CD4-positive, alpha-beta T cell treated with Interferon alpha-2 for 1 hour (primary cell): ENCODE measurements at places on chromosomes 7 and 10.

GRCh38 chr10:123721441-123722049, 55.4 kb downstream of the GPR26 start:
- no peak for DNase-seq

GRCh38 chr7:18703685-18704084, 208.1 kb downstream of the HDAC9 start:
- no peak for DNase-seq

GRCh38 chr10:117175901-117176534, 21.3 kb upstream of the KCNK18 start:
- peak; percentile 72 for DNase-seq

DNA sequence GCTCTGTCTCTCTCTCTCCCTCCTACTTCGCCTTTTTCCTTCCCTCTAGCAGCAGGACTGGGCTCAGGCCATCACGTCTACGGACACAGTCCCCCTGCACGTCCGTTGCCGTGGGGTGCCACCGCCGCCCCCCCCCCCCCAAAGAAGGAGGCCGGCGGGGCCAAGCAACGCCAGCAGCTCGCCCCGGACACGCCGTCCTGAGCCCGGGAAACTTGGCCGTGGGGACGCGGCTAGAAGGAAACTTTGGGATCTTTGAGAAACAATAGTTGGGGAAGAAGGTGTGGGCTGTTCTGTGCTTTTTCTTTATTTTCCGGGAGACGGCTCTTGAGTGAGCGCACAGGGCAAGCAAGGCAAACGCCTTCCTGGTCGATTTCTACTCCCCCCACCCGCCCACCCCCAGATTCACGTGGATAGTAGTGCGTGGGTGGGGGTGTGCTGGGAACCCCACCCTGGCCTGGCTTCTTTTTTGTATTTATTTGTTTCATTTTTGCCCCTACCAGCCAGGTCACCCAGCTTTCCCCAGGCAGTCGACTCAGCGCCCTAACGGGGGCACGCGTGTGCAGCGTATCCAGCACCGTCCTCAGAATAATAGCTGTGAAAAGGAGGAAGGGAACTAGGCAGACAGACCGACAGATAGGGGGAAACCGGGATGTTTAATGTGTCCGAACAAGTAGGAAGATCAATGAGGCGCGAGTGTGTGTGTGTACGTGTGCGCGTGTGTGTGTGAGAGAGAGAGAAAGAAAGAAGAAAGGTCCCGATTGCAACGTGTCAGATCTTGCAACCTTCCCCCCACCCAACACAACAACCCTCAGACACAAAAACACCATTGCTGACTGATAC, 1.4 kb downstream of the MXI1 start:
- peak; percentile 50 for DNase-seq

GRCh38 chr7:47149208-47149839, 432.6 kb downstream of the TNS3 start:
- no peak for DNase-seq

GRCh38 chr7:25758559-25758958, 393.4 kb upstream of the NFE2L3 start:
- DNase-seq = no peak

DNA sequence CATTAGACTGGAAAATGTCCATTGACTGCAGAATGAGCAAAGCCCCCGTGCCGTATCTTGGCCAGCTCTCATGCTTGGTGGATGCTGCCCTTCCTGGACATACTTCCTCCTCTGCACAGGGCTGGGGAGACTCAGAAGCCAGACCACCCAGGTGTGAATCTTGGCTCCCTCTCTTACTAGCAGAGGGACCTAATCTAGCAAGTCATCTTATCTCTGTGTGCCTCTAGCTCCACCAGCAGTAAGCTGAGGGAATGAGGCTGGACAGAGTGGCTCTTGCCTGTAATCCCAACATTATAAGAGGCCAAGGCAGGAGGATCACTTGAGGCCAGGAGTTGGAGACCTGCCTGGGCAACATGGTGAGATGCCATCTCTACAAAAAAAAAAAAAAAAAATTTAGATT, 173.8 kb upstream of the GHITM start:
- DNase-seq = no peak

- no peak for DNase-seq
Observed at GRCh38 chr10:55158633-55159032, 357.6 kb upstream of the PCDH15 start.

GRCh38 chr10:52951824-52952223, 179.2 kb upstream of the MBL2 start:
- peak; percentile 17 for DNase-seq

DNA sequence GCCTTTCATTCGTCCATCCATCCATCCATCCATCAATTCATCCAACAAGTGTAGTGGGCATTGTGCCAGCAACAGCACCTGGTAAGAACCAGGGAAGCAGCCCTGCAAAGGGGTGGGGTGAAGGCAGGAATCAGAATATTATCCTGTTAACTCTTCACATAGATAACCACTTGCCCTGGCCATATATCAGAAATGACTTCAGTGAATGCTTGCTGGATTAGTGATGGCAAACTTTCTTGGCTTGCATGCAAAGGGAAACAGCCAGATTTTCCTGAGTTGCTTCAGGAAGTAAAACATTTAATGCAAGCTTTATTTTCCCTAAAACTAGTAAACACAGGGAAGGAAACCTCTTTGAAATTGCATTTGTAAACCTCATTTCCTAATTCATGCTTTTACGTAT, 743 bp downstream of the OR2A5 start:
- DNase-seq = no peak

GRCh38 chr10:97782455-97783228, 10.8 kb upstream of the SFRP5 start:
- DNase-seq = no peak

DNA sequence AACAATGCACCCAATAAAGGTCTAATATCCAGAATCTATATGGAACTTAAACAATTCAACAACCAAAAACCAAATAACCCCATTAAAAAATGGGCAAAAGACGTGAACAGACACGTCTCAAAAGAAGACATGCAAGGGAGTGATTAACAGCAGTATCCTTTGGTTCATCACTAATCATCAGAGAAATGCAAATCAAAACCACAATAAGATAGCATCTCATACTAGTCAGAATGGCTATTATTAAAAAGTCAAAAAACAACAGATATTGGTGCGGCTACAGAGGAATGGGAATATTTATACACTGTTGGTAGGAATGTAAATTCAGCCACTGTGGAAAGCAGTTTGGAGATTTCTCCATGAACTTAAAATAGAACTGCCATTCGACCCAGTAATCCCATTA, 46.6 kb downstream of the MSRB2 start:
- no peak for DNase-seq

- no peak for DNase-seq
Observed at GRCh38 chr7:86252406-86252805, 391.3 kb upstream of the GRM3 start.

DNA sequence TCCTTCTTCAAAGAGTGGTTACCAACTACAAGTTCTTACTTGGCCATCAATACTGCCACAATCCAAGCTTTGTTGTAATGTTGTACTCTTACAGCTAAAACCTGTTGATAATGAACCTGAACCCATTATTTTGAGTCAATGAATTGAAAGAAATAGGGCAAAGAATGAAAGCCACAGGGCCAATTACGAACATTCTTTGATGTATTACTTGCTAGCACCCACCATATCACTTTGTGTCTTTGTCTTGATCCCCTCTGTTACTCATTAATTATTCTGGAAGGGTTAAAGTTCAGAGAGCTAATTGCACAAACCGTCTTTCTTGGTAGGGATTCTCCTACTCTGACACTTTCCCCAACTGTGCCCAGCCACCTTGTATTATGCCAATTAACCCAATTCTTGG, 53.2 kb upstream of the TFEC start:
- DNase-seq = no peak

DNA sequence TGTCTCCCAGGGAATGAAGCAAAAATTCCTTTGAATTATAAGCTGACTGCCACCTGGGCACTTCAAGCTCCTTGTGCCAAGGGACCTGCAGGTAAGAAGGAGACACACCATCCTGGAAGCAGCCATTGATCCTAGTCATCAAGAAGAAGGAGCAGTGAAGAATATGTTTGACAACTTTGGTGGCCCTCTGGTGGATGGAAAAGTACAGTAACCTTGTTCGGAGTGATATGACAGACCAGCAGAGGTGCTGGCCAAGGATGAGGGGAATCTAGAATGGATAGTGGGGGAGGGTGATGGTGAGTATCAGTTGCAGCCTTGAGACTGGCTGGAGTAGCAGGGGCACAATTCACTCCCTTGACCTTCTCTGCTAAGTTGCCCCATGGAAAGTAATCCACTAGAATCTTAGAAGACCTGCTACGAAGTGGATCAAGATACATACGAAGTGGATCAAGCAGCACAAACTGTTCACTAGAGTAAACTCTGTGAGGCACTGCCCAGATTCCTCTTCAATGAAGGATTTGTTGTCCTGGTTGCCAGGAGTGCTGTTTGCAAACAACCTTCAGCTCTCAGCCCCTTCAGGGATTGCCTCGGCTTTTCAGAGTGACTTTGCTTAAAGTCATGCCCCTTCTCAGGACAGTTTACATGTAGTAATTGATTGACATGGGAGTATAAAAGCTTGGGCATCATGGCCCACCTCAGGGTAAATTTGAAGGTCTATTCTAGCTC, 44.8 kb upstream of the ORC5 start:
- DNase-seq = no peak

DNA sequence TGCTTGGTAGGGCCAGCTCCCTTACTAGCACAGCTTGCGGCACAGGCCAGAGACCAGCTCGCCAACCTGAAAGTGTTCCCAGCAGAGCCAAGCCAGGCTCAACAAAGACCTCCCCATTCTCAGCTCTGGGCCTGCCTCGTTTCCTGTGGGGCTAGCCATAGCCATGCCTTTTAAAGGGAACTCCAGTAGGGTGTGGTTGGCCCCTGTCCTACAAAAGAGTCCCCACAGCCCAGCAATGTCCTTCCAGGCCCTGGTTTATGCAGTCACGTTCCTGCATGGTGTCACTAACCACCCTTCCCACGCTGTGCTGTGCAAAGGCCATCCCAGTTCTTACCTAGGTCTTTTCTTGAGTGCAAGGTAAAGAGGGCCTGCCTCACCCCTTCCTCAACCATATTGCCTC, 87.8 kb upstream of the LRRC4 start:
- no peak for DNase-seq

- DNase-seq = peak; percentile 62
Observed at GRCh38 chr10:118241229-118242137, 100.6 kb downstream of the FAM204A start.

- no peak for DNase-seq
Observed at GRCh38 chr10:92970301-92971070, 90.1 kb upstream of the CYP26C1 start.

DNA sequence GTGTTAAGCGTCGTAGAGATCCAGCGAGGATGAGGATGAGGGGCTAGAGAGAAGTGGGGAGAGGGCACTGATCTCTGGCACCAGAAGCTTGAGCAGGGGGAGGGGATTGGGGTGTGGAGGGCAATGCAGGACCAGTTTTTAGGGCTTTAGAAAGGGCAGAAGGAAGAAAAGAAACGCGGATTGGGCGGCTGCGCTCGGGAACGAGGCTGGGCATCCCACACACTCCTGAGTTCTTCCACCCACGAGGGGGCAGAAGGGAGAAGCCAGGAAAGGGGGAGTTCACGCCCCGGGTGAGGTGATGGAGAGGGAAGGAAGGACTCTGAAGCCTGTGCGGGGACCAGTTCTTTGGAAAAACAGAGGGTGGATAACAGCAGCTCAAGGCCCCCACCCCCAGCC, 6.1 kb upstream of the VGF start:
- no peak for DNase-seq

DNA sequence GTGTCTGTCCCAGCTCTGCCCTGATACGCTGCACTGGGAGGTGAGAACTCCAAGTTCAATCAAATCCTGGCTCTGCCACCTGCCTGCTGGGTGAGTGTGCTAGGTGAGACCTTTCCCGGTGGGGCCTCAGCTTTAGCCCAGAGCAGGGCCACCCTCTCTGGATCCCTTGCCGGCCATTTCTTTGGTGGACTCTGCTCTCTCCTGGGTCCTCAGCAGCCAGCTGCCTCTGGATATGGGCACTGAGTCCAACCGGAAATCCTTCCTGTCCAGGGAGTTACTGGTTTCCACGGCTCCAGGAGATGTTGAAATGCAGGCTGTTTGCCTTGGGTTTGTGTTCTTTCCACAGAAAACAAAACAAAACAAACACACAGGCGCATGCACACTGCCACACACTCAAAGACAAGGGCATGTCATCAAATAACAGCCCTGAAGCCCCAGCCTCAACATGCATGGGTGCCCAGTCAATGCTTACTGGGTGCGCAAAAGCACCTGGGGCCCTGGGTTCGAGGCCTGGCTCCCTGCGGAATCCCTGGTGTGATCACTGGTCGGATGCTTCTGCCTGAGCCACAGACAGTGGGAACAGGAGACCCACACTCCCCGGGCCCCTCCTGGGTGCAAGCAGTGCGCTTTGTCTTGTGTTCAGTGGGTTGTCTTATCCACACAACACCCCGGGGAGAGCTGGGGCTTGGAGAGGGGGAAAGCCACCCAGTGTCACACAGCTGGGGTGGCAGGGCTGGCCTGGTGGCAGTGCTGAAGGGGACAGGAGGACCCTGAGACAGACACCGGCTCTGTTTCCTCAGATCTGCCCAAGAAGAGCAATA, 33.1 kb downstream of the PPIF start:
- no peak for DNase-seq

DNA sequence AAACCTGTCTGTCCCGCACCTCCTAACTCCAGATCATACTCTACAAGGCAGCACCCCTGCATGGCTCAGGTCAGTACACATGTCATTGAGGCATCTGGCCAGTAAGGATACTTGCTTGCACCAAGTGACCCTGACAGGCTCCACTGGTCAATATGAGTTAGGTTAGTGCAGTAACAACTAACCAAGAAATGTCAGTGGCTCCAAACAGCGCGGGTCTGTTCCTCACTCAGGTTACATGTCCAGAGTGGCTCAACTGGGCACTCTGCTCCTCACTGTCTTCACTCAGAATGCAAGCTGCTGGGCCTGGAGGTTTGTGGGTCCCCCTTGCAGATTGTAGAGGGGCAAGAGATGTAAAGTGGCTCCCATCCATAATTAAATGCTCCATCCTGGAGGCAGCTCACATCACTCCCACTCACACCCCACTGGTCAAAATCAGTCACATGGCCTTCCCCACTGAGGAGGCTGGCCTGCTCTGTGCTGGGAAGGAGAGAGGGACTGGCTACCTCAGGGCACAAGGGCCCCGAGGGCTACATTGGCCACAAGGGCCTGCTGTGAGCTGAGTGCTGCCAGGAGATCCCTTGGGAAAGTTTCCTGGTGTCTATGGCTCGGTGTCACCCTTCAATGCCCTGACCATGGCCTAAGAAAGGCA, 109.1 kb upstream of the GDF10 start:
- DNase-seq = no peak

DNA sequence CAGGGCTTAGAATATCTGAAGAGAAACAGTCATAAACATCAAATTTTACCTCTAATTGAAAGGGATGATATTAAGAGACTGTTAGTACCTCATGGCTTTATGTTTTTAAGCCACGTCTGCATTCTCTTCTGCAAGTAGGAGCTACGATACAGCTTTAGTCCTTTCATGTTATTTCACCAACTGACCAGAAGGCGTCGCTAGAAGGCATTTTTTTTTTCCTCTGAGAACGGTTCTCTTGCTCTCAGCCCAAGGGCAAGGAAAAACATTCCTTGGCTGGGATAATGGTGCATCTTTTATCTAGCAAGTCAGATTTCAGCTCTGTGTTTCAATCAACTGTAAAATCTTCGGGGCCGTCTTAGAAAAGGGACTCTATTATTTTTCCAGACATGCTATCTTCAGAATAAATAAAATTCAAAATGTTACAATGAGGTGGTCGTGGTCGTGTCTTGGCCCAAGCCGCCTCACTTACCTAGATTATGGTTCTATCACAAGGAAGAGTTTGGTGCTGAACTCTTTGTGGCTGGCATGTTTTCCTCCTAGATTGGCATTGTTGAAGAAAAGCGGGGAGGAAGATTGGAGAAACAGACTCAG, 41.6 kb upstream of the LYZL2 start:
- peak; percentile 18 for DNase-seq
